ENCODE measurements at places on chromosomes 13 and 19.

- no peak for DNase-seq
Measured at GRCh38 chr19:6535558-6536137, 4.8 kb downstream of the TNFSF9 start.

- no peak for DNase-seq
Measured at GRCh38 chr13:99986741-99987140, 5.2 kb downstream of the ZIC2 start.

DNA sequence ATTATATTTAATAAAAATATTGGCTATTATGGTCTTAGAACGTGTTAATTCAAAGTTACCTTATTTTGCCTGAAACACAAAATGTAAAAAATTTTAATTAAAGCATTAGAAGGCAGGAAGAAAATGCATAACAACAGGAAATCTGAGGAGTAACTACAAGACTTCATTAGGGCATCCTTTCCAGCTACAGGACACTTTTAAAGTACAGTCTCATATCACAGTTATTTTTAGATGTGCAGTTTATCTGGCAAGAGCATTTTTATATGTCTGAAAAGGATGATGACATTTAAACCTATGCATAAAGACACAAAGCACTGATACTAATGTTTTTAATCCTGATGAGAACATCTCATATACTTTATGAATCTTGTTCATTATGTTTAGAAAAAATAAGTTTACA lies 247.5 kb downstream of the VWA8 start:
- no peak for DNase-seq

GRCh38 chr19:14114854-14115253 lies 2.7 kb downstream of the PRKACA start:
- DNase-seq, result no peak

- DNase-seq, result no peak
Measured at GRCh38 chr19:588093-588740, 1.5 kb upstream of the HCN2 start.

DNA sequence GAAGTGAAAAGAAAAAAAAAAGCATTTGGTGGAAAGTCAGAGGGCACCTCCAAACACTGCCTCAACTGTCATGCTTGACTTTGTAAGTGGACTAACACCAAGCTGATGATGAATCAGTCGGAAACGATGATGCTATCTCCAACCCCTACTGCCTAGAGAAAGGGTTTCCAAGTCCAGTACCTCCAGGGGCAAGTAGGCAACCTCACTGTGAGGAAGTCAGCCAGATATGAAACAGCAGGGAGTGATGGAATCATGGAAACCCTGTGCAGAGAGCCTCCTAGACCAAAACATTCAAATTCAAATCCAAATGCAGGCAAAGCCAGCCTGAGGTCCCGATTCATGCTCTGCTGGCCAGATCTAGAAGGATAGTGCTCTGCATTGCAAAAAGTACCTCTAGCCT lies 100.9 kb upstream of the SERP2 start:
- DNase-seq, result no peak

- DNase-seq, result no peak
Measured at GRCh38 chr19:28985201-28985600, 227.8 kb downstream of the UQCRFS1 start.

DNA sequence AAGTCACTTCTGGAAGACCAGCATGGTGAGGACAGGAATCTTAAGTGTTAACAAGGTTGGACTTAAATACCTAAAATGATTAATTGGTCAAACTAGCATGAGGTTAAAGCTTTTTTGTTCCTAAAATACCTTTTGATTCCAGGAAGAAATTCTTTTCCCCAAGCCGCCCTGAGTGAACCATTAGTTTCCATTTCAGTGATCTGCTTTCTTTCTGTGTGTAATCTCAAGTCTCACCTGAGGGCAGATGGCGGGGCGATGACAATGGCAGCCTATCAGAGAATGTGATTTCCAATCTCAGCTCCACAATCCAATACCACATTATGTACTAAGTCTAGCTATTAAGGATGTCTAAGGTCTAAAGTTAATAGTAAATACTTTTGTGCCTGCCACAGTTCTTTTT lies 390.9 kb upstream of the SGCG start:
- DNase-seq, result no peak

DNA sequence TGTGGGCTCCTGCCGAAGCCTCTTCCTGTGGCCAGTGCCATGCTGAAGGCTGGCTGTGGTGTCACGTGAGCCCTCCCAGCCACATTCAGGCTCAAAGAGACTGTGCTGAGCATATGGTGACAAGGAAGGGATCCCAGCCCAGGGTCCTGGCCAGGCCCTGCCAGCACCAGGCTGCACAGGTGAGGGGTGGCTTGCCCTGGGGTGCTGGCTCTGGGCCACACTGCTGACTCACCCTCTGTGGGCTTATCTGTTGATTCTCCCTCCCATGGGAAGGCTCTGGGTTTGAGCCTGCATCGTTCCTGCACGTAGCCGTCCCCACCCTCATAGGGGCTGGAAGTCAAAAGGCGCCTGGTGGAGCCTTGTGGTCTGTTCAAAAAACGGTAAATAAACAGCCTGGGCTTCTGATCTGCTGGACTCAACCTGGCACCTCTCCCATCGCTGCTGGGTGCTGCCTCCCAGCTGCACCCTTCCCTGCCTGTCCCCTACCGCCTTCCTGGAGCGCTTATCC lies 31.1 kb downstream of the DNM2 start:
- DNase-seq, result no peak

DNA sequence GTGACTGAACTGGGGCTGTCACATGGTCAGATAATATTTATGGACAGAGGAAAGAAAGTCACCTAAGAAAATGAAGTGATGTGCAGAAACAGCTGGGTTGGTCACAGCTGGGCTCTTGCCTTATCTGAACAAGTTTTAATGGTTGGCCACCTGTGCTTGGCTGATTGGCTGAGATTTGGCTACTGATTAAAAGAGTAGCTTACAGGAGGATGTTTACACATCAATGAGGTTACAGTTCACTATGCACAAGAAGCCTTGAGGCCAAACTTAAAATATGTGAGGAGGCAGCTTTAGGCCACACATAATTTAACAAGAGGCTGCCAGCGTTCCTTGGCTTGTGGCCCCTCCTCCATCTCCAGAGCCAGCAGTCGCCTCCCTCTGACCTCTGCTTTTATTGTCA lies 99.2 kb upstream of the C1QTNF9B start:
- no peak for DNase-seq

Measured in activated naive CD4-positive, alpha-beta T cell (primary cell).